ENCODE measurements at places on chromosomes 16 and 17.

DNA sequence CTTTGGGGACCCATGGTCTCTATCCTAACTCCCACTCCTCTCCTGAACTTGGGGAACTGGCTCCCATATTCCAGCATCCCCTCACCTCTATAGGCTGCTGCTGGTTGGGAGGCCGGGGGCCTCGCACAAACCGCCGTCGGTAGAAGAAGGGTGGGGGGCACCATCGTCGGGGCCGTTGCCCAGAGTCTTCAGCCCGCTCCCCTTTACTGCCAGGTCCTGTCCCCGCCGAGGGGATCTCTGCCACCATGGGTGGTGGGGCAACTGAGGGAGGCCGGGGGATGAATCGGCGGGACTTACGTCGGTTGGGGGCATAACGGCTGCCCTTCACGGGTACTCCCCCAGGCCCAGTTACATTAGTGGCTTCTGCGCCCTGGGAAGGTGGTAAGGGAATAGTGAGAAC, 4.3 kb downstream of the YBX2 start:
- no peak for DNase-seq

DNA sequence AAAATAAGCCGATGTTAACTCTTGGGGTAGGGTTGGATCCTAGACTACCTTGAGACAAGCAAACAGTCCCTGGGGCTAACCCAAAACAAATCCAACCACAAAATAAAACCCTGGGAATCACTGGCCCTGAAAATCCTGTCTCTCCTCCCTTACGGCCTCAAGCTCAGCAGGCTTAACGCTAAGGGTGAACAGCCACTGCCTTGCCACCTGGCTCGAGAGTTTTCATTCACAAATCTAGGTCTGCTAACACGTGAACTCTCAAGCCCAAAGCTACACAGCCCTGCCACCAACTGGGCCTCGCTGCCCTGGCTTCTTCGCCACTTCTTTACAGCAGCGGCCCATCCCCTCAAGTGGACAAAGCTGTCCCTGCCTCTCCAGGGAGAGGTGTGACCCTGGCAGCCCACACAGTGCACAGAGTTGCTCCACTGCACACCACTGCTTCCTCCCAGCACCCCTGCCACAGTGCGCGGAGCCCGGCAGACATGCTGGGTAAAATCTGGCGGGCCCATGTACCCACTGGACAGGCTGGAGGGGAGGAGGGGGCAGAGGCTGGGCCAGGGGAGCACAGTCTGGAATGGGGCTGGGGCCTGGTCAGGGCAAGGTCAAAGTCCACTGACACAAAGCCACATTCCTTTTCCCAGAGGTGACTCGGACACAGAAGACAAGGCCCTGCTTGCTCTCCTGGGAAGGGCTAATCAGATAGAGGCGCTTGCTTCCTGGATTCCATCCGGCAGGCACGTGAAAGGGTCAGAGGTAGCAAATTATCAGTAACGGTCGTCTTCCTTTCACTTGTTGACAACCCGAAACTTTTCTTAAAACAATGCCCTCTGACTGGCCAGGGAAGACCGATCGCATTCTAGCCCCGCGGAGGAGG, 996 bp downstream of the PCYT2 start:
- DNase-seq = no peak

- DNase-seq = no peak
Observed at GRCh38 chr17:74132354-74132753, 71.1 kb upstream of the RPL38 start.

DNA sequence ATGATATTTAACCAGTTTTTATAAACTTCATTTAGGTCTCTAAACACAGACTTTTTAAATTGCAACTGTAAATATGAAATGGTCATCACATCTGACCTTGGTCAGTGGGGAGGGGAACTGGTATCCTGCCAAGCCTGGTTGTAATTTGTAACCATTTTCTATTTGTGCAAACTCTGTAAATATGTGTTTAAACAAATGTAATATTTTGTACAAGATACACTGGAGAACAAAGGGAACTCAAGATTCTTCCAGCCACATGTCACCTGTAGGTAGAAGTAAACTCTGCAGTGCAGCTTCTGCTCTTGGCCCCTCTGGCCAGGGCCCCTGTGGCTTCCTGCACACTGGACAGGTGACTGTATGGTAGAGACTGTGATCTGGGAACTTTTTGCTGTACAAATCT, 35.8 kb downstream of the AKAP1 start:
- no peak for DNase-seq

DNA sequence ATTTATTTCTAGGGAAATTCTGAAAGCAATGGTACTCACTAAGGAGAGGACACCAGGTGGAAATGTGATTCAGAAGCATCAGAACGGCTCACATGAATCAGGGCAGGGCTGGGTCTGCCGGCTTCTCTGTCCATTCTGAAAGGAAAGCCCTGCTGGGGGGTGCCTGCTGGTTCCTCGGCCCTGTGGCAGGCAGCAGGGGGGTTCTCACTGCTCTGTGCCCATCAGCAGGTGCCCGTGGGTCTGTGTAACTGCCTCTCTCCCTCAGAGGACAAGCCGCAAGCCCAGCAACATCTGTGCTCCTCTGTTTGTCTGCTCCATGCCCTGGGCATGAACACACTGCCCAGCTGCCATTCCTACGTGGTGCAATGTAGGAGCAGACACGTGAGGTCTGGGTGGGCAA, 74.9 kb upstream of the ZNF423 start:
- no peak for DNase-seq

GRCh38 chr16:6081320-6081976, 983.9 kb upstream of the EEF2KMT start:
- DNase-seq = peak; percentile 19

GRCh38 chr17:75003070-75003956, 9.2 kb upstream of the MRPL58 start:
- DNase-seq = no peak

- DNase-seq = no peak
Observed at GRCh38 chr16:83887080-83887479, 11.8 kb upstream of the MLYCD start.

DNA sequence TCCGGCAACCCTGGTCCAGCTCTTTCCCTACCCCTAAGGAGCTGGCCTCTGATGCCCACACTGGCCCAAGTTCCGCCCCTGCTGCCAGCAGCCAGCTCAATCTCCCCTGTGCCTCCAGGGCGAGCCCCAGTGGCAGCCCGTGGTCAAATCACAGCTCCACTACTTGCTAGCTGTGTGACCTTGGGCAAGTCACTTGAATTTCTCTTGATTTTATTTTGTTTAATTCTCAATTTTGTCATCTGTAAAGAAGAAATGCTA, 10.3 kb downstream of the CASKIN2 start:
- DNase-seq = no peak

GRCh38 chr17:72268431-72268830, 147.6 kb downstream of the SOX9 start:
- DNase-seq = no peak

DNA sequence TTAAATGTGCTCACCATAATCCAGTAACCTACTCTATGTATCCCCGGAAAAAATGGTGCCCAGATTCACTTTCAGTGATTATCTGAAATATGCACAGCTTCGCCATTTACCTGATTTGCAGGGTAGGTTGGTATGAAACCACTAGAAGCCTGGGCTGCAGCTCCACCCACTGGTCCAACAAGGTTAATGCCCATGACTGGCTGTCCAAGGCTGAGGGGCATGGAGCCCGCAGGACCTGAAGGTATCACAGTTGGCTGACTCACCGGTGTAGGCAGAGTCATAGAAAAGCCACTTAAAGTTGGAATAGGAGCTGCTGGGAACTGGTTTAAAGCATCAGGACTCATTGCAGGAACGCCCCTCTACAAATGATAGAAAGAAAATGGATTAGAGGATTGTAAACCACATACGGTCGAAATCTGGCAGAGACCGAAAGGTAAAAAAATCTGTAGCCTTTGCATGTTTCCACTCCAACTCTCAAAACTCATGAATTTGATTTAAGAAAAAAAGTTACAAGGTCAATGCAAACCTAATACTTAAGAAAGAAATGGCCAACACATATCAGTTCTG, 38.6 kb downstream of the SYNRG start:
- DNase-seq = peak; percentile 25

GRCh38 chr17:49926886-49927285, 42.1 kb upstream of the DLX4 start:
- no peak for DNase-seq

DNA sequence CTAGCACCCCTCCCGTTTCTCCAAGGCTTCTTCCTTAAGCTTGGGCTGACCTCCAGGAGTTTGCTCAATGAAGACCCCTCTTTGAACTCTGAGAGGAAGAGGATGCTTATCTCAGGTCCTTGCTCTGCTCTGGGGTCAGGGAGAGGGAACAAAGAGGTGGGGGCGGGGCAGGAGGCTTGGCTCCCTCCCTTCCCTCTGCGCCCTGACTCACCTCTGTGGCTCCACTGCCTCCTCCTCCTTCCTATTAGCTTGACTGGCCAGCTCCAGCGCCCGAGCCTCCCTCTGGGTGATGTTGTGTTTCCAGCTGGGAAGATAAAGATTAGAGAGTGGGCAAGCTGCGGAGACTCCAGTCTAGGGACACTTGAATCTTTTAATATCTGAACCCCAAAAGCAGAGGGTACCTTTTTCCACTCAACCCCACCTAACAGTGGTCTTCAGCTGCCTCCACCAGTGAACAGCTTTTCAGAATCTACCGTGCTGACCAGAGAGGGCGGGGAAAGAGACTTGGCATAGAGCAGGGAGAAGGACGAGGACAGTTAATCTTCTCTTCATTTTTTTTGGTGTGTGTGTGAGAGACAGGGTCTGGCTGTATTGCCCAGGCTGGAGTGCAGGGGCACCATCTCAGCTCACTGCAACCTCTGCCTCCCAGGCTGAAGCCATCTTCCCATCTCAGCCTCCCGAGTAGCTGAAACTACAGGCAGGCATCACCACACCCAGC, 6.7 kb downstream of the GIP start:
- DNase-seq = no peak

GRCh38 chr16:50271148-50272041, 5.0 kb downstream of the ADCY7 start:
- no peak for DNase-seq

- DNase-seq = no peak
Observed at GRCh38 chr17:32757963-32758362, 119.0 kb downstream of the MYO1D start.

All from activated CD4-positive, alpha-beta T cell treated with anti-CD3 and anti-CD28 coated beads, Interleukin-2, amount 10 ng/mL, durations not matched to agents 7 days and 5 days (primary cell).